Lower lobe of right lung (tissue), 2 donors: ENCODE measurements at places on chromosomes 1 and 21. TPM values are rescaled to one million over a fixed set of nuclear protein-coding genes. Genes with fewer than 3 reads are reported as not detected.

DNA sequence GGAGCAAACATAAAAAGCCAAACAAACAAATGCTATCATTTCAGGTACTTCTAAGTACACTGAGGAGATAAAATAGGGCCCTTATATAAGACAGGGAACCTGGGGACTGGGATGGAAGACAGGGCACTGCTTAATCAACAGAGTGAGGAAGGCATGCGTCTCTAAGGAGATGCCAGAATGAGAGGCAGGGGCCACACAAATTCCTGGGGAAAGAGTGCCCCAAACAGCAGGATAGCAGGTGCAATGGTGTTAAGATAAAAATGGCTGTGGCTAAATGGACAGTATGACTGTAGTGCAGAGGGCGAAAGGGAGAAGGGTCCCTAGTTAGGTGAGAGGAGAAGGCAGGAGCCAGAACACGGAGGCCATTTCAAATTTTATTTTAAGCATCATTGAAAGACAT is 113.9 kb downstream of the ZBTB18 start:
- no peak for DNase-seq

DNA sequence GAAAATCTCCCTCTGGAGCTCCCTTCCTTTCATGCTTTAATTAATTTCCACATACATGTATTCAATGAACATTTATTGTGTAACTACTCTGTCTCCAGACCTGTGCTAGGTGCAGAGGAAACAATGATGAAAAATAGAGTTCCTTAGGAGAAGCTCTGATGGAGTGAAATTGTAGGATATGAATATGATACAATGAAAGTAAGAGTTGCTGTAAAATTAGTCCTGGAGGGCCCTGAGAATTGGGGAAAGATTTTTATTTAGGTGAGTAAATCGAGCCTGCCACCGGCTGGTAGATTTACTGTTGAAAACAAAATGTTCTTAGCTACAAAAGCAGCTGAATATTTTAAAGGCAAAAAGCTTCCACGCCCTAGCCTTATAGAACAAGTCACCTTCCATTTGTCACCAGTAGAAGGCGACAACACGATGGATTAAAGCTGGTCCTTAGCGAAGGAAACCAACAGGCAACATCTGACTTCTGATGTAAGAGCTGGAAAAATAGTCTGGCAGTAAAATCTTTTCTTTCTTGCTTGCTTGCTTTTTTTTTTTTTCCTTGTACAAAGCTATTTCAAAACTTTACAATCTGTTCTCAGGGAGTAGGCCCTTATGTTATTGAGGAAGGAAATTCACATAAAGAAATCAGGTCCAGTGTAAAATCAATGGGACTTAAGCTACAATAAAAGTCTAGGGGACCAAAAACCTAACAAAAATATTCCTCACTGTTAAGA is 82.0 kb upstream of the ROR1 start:
- DNase-seq, result no peak

The SRSF4 gene
- total RNA-seq, result 73.9 TPM

The PLCH2 gene
- total RNA-seq, result 3.8 TPM

- DNase-seq, result no peak
These were observed 8.9 kb upstream of the PRMT2 start for GRCh38 chr21:46626536-46626935.

DNA sequence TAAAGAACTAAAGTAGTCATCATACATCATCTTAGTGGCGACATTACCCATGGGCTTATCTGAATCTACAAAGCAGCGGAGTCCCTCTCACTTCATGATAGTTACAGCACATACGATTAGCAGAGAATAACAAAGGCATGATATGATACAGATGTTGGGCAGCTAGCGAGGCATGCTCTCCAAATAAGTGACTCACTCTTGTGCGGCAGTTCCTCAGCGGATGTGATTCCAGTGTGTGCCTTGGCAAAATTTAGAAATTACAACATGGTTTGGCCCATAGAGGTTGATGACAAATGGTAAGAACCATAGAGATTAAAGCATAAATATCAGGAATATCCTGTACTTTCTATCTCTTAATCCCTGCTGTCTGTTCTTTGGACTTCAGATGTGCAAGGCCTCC is 48.1 kb upstream of the PAXBP1 start:
- no peak for DNase-seq

DNA sequence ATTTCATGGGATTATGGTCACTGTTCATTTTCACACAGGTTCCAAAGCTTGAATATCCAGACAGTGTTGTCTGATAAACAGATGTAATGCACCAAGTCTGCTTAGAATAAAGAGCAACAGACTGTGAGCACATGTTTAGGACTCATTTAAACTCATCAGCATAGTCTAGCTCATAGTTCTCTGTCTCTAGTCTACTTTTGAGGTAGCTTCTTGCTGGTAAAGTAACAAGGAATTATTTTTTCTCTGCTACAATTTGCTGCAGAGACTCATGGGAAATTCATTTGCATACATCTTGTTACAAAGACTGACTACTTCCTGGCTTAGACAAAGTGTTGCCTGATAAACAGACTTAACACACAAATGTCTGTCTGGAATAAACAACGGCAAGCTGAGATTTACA is 187.2 kb downstream of the NFIA start:
- no peak for DNase-seq

DNA sequence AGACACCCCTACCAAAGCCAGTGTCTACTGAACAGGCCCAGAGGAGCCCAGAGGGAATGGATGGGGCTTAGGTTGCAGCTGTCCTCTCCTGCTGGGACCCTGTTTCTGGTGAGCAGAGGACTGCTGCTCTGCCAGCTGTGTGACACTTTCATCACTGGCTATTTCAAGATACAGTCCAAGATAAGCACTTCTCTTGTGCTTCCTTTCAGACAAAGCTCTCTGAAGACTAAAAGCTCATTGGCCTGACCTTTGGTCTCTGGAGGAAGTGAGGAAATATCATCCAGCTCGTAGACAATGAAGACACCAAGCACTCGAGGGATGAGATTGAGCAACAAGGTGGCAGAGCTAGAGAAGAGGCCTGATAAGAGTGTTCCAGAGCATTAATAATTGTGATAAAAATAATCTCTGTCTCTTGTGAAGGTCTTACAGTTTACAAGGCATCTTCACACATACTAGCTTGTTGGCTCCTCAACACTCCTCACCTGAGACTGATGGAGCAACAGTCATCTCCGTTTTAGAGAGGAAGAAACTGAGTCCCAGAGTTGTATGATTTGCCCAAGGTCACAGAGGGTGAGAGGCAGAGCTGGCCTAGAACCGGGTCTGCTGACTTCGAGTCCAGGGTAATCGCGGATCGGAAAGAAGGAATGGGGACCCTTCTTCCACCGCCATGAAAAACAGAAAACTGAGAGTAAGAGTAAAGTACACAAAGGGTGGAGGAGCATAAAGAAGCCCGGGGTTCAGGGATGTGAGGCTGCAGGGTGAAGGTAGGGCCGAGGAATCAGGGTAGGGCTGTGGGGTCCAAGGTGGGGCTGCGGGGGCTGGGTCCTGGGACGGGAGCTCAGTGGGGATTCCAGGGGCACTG is 666 bp downstream of the PAFAH2 start:
- no peak for DNase-seq

The BACH1 gene
- total RNA-seq, result 148 TPM

- no peak for DNase-seq
These were observed 854.4 kb downstream of the LTN1 start for GRCh38 chr21:28138272-28138671.

The FAF1 gene
- 45.0 TPM for total RNA-seq

DNA sequence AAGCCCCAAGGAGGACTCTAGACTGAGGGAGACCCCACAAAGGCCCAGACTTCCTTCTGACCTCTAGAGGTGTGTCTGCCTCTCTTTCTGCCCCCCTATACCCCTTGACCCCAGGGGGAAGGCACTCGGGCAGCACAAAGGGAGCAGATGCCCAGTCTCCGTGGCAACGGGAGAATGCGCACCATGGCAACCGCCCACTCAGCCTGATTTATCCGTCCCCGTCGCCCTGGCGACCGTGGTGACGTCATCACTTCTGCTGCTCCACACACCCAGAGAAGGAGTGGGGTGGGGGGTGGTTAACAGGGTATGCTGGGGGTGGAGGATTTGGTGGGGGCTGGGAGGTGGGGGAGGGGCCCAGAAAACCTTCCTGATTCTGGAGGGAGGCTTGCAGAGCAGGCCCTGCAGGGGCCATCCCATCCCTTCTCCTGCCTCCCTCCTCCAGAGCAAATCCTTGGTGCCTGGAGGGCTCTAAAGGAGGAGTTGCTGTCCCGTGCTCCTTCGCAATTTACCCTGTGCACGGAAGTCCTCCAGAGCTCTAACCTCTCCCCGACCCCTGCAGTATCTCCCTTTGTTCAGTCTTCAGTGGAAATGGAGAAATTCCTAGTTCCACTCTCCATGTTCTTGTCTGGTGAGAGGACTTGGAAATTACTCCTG is 6.3 kb downstream of the CELF3 start:
- DNase-seq, result no peak

- no peak for DNase-seq
These were observed 2.7 kb downstream of the AKR7A2 start for GRCh38 chr1:19309123-19309813.

DNA sequence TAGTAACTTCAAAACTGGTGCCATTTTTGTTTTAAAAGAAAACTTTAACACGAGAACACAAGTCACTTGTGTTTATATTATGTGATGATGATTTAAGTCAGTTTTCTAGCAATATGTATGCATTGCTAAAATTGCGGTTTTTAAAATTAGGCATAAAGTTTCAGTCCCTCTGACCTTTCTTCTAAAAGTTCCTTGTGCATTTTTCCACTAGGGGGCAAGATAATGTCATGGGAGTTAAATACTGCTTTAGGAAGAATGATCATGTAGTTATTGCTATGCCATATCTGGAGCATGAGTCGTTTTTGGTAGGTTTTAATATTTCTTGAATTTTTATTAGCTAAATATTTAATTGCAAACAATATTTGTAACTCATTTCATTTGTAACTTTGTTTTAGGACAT is 10.7 kb downstream of the CDC7 start:
- DNase-seq, result no peak

DNA sequence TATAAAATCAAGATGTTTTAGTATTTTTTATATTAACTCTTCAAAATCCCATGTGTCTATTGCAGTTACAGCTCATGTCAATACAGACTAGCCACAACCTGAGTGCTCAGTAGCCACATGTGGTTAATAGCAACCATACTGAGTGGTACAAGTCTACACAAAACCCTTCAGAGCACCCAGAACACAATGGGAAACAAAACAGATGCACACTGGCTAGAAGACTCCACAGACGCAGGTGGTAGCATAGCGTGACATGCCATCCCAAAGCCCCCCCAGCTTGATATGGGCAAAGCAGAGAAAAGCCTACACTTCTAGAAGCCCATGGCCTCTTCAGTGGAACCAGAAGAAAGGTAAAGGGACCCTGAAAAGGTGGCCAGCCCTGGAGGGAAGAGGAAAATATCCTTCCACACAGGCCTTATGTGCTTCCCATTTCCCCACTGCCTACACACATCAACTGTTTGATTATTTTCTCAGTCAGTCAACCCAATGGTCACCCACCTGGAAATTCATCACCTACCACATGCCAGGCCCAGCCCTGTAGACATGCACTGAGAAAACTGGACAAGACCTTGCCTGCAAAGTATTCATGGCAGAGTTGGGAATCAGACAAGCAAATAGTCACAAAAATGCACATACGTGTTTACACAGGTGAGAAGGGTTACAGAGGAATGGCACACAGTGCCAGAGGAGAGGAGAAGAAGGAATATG is 175.0 kb downstream of the VAV3 start:
- DNase-seq, result no peak
